ENCODE measurements at places on chromosomes 12 and 14.

DNA sequence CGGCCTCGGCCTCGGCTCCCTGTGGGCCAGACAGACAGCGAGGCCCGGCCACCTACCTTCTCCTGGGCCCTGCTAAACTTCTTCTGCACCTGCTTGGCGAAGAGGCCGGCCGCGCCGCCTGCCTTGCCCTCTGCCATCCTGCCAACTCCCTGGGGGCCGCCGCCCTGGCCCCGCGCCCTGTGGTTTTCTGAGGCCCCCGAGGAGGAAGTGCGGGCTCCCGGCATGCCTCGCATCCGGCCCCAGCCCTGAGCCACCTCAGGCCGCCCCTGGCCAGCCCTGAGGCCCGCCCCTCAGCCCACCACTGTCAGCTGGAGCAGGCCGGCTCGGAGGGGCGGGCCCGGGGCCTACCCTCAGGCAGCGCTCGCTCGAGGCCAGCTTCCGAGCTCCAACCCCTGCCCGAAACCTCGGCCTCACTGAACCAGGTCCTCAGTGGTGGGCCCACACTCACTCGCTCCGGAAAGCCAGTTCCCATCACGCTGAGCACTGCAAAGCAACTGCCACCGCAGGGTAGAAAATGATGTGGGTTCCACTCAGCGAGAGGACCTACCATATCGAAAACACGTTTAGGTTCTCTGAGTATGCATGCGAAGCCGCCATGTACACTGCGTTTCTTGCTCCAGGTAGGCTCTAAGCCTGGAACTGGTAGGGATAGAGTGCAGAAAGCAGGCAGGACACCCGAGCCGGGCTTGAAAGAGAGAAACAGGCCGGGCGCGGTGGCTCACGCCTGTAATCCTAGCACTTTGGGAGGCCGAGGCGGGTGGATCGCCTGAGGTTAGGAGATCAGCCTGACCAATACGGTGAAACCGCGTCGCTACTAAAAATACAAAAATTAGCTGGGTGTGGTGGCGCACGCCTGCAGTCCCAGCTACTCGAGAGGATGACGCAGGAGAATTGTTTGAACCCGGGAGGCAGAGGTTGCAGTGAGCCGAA lies at the start of gene BIN2:
BIN2 (minus strand) TSS at position 209 of the 930 bp plus-strand sequence; CDS start at position 137, 72 bp downstream.
- DNase-seq = peak; percentile 40

DNA sequence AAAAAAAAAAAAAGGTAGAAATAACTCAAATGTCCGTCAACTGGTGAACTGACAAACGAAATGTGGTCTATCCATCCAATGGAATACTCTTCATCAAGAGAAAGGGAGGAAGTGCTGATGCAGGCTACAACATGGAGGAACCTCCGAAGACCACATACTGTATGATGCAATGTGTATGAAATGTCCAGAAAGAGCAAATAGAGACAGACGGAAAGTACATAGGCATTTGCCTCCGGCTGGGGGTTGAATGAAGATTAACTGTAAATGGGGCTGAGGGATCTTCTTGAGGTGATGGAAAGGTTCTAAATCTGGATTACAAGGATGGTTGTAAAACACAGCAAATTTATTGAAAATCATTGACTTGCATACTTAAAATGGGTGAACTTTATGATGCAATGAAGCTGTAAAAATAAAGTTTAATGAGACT lies 35.4 kb downstream of the DLK1 start:
- DNase-seq = no peak

DNA sequence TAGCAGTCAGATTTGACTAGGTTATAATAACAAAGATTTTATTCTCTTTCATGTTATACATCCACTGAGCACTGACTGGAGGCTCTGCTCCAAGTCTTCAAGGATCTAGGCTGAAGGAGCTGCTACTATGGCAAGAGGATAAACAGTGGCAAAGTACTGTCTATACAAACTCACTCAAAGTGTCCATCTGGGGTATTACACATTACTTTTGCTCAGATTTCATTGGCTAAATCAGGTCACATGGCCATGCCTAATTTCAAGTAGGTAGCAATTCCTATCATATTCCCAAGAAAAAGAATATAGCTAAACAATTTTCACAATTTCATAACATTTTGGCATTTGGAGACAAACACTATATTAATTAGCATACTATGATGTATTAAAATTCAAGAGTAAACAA lies 40.9 kb downstream of the CDK17 start:
- DNase-seq = no peak

- DNase-seq = no peak
Observed at GRCh38 chr12:27695556-27696292, 523 bp upstream of the REP15 start.

GRCh38 chr12:47747126-47747525 lies 11.6 kb downstream of the RAPGEF3 start:
- no peak for DNase-seq

- DNase-seq = no peak
Observed at GRCh38 chr14:47917344-47917954, 242.0 kb upstream of the MDGA2 start.

GRCh38 chr14:49977126-49977841 lies 84.4 kb downstream of the ARF6 start:
- DNase-seq = no peak

- no peak for DNase-seq
Observed at GRCh38 chr12:774051-774614, 21.8 kb downstream of the WNK1 start.

GRCh38 chr14:89188492-89188891 lies 228.5 kb downstream of the FOXN3 start:
- no peak for DNase-seq

- DNase-seq = no peak
Observed at GRCh38 chr12:14284184-14284722, 81.2 kb upstream of the ATF7IP start.

DNA sequence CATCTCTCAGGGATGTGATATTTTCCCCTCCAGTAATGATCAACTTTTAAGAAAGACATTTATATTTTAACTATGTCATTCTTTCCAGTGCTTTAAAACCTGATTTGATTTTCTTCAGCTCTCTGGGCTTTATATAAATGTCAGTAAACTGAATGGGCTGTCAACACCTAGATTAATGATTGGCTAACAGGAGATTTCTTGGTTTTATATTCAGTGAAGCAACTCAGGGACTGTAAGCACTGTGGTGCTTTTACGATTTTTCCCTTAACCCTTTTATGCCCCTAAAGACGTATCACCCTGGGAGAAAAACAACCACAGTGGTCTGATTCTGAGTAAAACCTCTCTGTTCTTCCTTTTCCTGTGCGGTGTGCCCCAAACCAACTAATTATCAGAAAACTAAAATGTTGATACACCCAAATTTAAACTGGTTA lies 38.0 kb downstream of the PTGER2 start:
- DNase-seq = no peak

- no peak for DNase-seq
Observed at GRCh38 chr14:68193970-68194681, 374.5 kb downstream of the RAD51B start.

- no peak for DNase-seq
Observed at GRCh38 chr14:103401223-103402214, 16.3 kb downstream of the MARK3 start.

DNA sequence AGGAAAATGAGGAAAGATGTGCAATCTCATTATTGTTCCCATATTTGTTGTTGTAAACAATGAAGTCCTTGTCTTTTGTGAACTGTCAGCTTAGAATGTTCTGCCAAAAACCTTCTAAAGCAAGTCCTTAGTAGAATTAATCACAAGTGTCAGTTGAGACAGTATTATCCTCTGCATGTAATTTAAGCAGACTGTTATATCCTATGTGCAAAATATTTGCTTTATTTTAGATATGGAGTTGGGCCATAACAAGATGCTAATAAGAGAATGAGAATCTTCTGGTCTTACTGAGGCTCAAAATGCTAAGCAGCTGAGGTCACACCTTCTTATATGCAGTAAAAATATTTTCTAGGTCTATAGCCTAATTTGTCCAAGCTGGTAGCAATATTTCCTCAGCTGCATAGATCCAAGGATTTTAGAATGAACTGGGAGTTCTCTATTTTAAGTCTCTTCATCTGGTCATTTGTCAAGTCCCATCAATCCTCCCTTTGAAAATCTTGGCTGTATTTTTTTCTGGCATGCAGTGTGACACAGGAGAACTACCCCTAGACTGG lies 222.3 kb upstream of the NAV3 start:
- DNase-seq = no peak

- DNase-seq = no peak
Observed at GRCh38 chr12:47207829-47208248, 128.1 kb upstream of the AMIGO2 start.

- no peak for DNase-seq
Observed at GRCh38 chr12:76032043-76032981, 736 bp upstream of the PHLDA1 start.

- no peak for DNase-seq
Observed at GRCh38 chr12:59734371-59734770, 138.5 kb downstream of the SLC16A7 start.

GRCh38 chr12:131223791-131224225 lies 270.1 kb downstream of the ADGRD1 start:
- DNase-seq = no peak

GRCh38 chr14:103091041-103091882 lies 3.3 kb upstream of the EXOC3L4 start:
- DNase-seq = peak; percentile 64

DNA sequence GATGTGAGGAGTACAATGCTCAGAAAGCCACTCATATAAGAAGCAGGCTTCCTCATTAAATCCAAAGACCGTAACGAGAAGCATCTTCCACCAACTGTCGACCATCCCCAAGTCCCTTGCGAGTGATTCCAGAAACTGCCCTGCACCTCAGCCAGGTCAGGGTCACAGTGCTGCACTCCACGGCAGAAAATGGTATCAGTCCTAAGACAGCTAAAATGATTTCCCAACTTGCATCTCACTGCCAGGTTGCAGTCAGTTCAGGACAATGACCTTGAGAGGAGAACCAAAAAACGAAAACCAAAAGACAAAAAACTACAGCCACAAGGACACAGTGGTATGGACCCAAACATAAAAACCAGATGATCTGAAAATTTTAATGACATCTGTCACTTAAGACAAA lies 20.6 kb downstream of the SBNO1 start:
- DNase-seq = no peak

DNA sequence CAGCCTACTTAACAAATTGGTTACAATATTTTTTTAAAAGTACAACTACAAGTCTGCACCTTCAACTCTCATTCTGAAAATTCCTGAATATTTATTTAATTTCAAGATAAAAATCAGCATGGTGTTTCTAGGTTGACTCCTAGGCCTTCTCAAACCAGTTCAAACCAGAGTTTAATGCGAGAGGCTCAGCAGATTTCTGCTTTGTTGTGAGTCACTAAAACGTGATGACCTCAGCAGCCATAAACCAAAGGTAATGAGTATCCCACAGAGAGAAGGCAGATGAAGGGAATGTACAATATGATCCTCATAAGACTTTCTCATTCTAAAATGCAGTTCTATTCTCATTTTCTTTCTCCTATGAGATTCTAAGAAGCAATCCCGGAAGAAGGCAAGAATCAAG lies 1.5 kb downstream of the PRDM4 start:
- DNase-seq = no peak

- no peak for DNase-seq
Observed at GRCh38 chr14:102646615-102647014, 54.2 kb downstream of the RCOR1 start.

- no peak for DNase-seq
Observed at GRCh38 chr12:32163596-32163995, 56.9 kb downstream of the BICD1 start.

Measured in stimulated activated CD8-positive, alpha-beta memory T cell treated with anti-CD3 and anti-CD28 coated beads, Interleukin-4, amount 100 ng/mL, for 4 hours (primary cell).